ENCODE measurements at places on chromosomes 11 and 22.

DNA sequence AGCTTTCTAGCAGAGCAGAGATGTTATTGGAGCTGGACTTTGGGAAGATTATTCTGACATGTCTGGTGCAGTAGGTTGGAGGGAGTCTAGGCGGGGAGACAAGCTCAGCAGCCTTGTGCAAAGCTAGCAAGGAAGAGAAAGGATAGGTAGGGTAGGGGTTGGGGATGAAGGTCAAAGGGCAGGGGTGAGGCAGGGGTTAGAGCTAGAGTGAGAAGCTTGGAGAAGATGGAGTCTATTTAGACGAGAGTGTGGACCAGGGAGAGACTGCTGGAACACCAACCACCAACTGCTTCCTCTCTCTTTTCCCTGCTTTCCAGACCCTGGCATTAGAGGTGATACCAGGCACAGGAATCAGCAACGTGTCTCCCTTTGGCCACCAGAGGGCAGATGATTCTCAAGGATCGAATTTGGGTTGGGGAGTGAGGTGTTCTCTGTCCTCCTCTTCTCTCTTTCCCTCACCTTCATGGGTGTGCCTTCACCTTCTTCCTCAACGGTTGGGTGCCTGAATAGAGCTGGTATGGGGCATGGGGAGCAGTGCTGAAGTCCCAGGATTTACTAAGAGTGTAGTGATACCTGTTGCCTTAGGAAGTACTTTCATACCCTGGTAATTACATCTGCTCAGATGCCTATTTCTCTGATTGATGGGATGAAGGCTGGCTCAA lies 1.8 kb upstream of the MARK2 start:
- peak; percentile 68 for DNase-seq

DNA sequence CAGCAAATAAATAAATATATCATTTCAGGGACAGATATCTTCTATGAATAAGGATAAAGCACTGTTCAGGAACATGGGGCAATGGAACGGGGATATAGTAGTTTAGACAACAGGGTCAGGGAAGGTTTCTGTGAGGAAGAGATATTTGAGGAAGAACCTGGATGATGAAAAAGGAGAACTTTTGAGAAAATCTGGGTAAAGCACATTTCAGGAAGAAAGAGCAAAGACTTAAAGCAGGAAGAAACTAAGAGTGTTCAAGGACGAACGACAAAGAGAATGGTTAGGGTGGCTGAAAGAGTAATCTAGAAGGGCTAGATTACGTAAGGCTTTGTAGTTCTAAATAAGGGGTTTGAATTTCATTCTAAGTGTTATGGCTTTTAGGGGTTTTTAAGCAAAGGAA lies 12.7 kb downstream of the DDI1 start:
- no peak for DNase-seq

DNA sequence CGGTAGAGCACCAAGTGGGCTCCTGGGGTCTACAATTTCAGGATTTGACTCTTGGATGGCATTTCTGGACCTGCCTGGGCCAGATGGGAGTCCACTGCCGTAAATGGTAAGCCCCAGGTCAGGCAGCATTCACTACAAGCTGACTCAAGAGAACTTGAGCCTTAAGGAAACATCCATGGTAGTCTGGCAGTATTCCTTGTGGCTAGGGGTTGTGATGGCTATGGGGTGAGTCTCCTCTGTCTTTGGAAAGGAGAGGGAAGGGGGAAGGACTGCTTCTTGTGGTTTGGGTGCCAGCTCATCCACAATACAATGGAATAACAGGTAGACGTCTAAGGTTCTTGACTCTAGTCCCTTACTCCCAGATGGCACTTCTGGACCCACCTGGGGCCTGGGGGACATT lies 32.3 kb upstream of the POU2AF2 start:
- no peak for DNase-seq

DNA sequence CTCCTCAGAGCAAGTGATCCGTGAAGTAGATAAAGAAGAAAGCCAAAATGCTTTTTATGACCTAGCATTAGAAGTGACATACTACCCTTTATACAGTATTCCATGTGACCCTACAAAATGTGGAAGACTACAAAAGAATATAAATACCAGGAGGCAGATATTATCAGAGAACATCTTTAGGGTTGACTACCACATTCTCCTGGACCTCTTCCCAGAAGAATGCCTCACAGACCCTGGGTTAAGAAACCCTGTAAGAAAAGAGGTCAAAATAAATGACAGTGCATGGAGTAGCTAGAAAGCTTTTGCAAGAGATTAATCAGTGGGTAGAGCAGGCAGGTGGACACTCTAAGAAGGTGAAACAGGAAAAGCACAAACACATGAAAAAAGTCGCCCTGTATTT lies 69.2 kb downstream of the FANCF start:
- DNase-seq, result no peak

DNA sequence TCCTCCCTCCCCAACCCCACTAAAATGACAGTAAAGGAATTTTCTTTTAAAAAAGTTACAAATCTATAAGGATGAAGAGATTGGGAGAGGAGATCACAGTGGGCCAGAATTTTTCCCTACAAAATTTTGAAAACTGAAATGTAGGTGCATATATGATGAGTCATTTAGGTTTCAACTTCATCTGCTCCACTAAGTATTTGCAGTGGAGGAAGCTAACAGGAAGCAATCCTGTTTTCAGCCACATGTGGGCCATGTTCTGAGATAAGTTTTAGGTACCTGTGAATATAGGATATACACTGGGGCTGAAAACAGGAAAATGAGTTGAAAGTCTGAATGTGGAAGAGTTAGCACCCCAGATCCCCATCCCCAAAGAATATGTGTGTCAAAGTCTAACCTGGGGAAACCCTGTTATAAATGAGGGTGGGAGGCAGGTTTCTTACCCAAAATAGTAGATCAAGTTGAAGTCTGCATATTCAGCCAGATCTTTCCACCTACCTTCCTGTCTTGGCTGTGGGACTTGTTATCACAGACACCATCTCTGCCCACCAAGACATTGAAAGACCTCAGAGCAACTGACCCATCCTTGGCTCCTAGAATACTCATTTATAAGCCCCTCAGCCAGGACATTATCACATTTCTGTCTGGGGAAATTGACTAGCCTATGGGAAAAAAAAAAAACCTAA lies 87.3 kb downstream of the PACS1 start:
- DNase-seq, result no peak

DNA sequence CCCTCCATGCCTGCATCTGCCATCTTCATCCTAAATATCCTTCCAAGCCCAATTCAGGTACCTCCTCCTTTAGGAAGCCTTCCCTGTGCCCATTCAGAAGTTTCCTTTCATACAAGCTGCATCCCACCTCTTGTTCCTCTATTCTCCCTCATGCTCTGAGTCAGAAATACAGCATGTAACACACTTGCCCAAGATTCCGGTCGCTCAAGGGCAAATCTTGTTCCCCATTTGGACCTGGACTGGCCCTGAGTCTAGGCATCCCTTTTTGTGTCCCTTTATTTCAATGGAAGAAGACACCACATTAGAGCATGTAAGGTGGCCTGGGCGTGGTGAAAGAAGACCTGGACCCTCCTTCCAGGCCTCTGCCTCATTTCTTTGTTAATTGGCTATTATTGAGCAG lies 38.5 kb downstream of the RTL6 start:
- no peak for DNase-seq

DNA sequence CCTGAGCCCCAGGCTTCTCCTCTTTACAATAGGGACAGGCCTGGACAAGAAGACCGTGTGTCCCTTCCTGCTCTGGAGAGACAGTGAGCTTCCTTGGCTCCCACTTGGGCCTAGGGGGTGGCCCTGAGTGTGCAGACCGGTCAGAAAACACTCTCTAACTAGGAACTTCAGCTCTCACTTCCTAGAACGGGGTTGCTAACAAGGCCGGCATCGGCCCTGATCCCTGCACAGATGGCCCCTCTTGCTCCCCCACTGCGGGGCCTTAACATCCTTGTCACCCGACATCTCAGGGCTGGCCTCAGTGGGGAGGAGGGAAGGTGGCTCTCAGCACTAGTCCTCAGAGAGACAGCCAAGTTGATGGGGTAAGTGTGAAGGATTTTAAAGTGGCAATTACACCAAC lies 406.9 kb downstream of the CTTN start:
- DNase-seq, result no peak

DNA sequence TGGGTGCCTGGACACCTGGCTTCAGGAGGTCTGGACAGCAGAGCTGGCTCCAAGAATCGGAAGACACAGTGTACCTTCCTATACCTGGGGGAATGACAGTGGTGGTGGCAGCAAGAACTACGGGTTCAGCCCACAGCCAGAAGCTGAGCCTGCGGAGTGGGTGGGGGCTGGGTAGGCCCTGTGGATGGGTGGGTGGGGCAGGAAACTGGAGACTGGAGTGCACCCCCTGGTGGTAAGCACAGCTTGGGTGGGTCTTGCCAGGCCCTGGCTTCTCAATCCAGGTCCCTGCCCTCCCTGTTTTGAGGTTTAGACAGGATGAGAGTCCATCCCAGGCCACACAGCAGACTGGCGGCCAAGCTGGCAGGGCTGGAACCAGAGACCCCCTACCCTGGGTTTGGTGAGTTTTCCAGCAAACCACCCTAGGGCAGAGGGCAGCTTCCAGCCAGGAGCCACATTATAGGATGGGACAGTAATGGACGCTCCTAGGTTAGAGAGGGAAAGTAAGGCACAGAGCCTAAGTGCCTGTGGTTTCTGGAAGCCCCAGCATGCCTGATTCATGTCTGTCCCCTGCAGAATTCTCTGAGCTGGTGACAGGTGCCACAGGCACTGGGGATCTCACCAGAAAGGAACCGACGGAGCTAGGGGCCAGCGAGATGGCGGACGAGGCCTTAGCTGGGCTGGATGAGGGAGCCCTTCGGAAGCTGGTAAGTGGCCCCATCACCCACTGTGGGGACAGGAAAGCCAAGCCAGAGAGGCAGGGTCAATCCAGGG lies 1.7 kb downstream of the SMTN start:
- DNase-seq, result peak; percentile 71

GRCh38 chr11:2904153-2905052 lies 18.8 kb upstream of the CDKN1C start:
- no peak for DNase-seq

GRCh38 chr11:128905345-128906184 lies 14.4 kb downstream of the KCNJ5 start:
- DNase-seq, result peak; percentile 25

DNA sequence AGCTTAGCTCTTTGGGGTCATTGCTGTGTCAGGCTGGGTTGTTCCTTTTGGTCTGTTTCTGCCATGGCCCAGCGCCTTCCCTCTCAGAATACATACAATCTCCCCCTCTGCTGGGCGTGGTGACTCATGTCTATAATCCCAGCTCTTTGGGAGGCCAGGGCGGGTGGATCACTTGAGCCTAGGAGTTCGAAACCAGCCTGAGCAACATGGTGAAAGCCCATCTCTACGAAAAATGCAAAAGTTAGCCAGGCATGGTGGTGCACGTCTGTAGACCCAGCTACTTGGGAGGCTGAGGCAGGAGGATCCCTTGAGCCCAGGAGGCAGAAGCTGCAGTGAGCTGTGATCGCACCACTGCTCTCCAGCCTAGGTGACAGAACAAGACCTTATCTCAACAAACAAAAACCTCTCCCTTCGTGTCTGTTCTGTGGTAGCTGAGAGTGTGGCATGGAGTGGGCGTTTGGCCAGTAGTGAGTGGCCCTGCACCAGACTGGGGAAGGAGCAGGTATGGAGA lies 46.7 kb upstream of the RAB1B start:
- no peak for DNase-seq

- DNase-seq, result no peak
These were observed 12.1 kb upstream of the TRIM44 start for GRCh38 chr11:35650467-35650866.

DNA sequence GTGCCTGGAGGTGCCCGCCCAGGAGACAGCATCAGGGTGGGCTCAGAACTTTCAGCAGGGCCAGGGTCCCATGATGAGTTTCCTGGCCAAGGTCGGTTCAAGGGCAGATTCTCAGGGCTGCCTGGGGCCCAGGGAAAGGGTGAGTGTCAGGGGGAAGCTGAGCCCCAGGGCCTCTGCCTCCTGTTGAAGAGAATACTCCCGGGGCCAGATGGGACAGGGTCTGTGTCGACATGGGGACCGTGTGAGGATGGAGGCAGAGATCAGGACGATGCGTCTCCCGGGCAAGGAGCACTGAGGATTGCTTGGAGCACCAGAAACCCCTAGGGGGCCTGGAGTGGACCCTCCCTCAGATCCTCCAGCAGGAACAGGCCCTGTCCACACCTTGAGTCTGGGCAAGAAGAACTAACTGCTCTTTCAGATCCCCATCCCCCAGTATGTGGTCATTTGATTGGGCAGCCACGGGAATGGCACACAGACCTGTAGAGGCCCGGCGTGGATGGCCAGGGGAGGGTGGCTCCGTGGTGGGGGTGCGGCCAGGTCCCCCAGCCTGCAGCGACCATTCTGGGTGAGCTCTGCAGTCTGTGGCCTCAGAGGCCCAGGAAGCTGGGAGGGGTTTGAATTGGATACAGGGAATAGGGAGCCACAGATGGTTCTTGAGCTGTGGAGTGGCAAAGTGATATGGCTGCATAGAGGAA lies 1078.7 kb downstream of the BRD1 start:
- no peak for DNase-seq

DNA sequence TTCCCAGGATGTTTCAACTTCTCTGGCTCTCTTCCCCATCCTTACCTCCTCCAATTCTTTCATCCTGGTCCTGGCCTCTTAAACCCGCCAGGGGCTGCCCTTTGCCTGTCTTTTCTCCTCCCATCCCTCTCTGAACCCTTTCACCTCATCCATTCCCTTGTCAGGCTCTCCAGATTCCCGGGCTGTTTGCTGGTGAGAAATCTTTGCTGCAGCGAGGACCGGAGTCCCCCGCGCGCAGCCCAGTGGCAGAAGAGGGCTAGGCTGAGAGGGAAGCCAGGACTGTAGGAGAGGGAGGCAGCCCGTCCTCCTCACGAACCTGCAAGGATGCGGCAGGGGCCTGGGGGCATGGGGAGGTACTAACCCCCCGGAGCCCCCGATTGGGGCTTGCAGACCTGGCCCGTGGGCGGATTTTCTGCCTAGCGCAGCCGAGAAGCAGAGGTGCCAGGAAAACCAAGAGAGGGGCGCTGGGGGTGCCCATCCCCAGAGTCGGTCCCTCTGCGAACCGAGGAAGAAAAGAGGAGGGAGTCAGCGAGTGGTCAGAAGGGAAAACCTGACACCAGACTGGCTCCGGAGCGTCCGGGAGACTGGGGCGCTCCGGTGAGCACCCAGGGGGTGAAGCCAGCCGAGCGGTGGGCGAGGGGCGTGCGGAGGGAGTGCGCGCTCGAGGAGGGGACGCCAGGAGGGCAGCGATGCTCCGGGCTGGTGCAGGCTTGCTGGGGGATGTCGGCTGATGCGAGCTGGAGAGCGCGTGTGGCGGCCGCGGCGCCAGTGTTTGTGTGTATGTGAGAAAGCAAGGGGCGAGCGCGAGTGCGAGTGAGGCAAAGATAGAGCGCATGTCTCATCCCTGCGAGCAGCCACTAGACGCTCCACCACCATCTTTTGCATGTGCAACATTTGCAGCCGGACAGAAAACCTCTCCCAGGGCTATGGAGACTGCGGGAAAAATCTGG lies at the start of gene GRIA4:
TSS of gene GRIA4 (plus strand) at position 242 of the 950 bp plus-strand sequence. CDS start 925 bp downstream, outside the sequence.
- peak; percentile 3 for DNase-seq

GRCh38 chr11:28106353-28107043 lies 1.5 kb downstream of the KIF18A start:
- no peak for DNase-seq

GRCh38 chr22:49749885-49750510 lies 77.7 kb downstream of the BRD1 start:
- DNase-seq, result no peak

DNA sequence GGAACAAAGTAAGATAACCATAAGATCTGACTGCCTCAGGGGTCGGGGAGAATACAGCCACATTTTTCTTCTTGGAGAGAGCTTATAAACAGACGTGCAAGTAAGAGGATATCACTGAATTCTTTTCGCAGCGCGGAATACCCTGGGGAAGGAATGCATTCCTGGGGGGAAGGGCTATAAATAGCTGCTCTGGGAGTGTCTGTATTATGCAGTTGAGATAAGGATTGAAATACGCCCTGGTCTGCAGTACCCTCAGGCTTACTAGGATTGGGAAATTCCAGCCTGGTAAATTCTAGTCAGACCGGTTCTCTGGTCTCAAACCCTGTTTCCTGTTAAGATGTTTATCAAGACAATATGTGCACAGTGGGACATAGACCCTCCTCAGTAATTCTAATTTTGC lies 1491.7 kb upstream of the RAG2 start:
- no peak for DNase-seq

Measured in stimulated activated CD4-positive, alpha-beta T cell treated with anti-CD3 and anti-CD28 coated beads, Interleukin-4, amount 100 ng/mL, for 1 hour (primary cell).